ENCODE measurements at places on chromosomes 2 and 18. TPM values are rescaled to one million over a fixed set of nuclear protein-coding genes. Genes with fewer than 3 reads are reported as not detected.

GRCh38 chr2:134917888-134918525 is 615 bp upstream of the CCNT2 start:
- no peak for DNase-seq

Gene RGPD4
- not detected for total RNA-seq

Gene ATP8B1
- total RNA-seq, result 56.7 TPM

Gene CNDP1
- total RNA-seq, result not detected

All from glomerular endothelial cell (primary cell).